ENCODE measurements at places on chromosomes 3 and 15. TPM values are rescaled to one million over a fixed set of nuclear protein-coding genes. Genes with fewer than 3 reads are reported as not detected.

TMEM108 gene
- total RNA-seq = 3.7 TPM

- no peak overlapping the region for H3K27ac ChIP-seq
- no peak for DNase-seq
- H3K4me1 ChIP-seq = no peaks in the 10 kb centered on the region
- peaks cover 6% of the 10 kb centered on the region for H3K27me3 ChIP-seq
Observed at GRCh38 chr3:27935492-27935891, 213.4 kb upstream of the EOMES start.

PLA2G4E gene
- not detected for total RNA-seq

- no peak overlapping the region for H3K27ac ChIP-seq
- H3K27me3 ChIP-seq = no peaks in the 10 kb centered on the region
- peaks cover 24% of the 10 kb centered on the region for H3K4me1 ChIP-seq
Observed at GRCh38 chr3:56980798-56981390, 79.6 kb upstream of the SPATA12 start.

DNA sequence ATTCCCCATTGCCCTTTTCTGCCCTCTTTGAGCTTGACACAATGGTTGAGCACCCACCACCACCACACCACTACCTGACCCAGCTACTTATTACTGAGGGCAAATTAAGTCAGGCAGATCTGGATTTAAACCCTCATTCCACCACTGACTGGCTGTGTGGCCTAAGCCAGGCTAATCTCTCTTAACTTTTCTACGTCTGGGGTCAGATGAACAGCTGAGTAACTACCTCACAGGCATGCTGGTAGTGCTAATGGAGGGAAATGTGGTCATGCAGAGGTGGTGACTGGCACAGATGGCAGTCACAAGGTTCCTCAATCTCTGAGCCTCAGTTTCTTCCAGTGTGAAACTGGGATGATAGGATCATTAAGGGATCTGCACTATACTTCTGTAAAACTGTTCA is 4.3 kb upstream of the MRPS25 start:
- no peak overlapping the region for H3K27ac ChIP-seq
- peaks cover 4% of the 10 kb centered on the region for H3K4me1 ChIP-seq
- H3K27me3 ChIP-seq = no peaks in the 10 kb centered on the region

SLC12A1 gene
- total RNA-seq = not detected

COL6A6 gene
- not detected for total RNA-seq

DNA sequence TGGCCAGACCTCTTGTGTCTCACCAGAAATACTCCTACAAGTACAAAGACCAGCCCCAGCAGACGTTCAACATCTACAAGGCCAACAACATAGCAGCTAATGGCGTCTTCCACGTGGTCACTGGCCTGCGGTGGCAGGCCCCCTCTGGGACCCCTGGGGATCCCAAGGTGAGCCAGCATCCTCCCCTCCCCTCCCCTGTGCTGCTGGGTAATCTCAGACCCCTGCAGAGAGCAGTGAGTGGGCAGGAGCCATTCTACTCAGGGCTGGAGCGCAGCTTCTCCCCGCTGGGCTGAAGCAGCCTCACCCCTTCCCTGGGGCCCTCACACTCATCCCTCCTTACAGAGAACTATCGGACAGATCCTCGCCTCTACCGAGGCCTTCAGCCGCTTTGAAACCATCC is 9.8 kb downstream of the STAB1 start:
- H3K4me1 ChIP-seq = peaks cover 6% of the 10 kb centered on the region
- no peak overlapping the region for H3K4me3 ChIP-seq
- H3K36me3 ChIP-seq = no peaks in the 10 kb centered on the region

DNA sequence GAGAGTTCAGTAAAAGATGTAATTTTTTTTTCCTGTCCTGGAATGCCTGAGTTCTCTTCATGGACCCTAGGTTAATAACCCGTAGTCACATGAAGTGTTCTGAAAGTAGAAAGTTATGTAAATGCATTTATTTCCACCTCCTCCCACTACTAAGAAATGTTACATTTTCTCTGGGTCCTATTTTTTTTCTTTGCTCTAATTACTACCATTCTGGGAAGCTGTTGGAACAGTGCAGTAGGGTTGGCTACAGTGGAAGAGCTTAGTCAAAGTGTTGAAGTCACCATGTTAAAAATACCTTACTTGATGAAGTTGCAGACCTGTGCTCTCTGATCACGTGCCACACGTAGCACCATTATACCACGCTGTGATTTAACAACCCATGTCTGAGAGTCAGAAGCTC is 153.8 kb upstream of the TSC22D2 start:
- no peaks in the 10 kb centered on the region for H3K27me3 ChIP-seq
- no peak overlapping the region for H3K4me3 ChIP-seq
- H3K36me3 ChIP-seq = no peaks in the 10 kb centered on the region
- peak overlapping the region; percentile 59 for H3K27ac ChIP-seq
- peaks cover 69% of the 10 kb centered on the region for H3K4me1 ChIP-seq

TMEM89 gene
- total RNA-seq = not detected

DNA sequence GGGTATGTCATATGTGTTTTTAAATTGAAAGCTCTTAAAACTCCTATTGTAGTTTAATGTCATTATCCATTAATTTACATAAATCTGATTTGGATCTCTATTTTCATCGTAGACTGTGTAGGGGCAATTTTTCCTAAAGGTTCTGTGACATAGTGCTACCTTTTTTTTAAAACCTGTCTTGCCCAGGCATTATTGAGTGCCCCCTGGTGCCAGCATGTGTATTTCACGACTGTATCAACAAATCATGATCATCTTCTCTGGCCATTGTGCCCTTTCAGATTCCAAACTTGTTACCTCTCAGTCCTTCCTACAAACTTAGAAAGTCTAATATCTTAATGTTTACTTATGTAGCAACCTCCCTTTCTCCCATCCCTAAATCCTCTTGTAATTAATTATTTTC is 97.2 kb upstream of the FLNB start:
- H3K27ac ChIP-seq = no peak overlapping the region
- peaks cover 21% of the 10 kb centered on the region for H3K36me3 ChIP-seq
- H3K4me1 ChIP-seq = peaks cover 23% of the 10 kb centered on the region
- H3K4me3 ChIP-seq = no peak overlapping the region
- H3K27me3 ChIP-seq = no peaks in the 10 kb centered on the region
- DNase-seq = no peak

CCDC9B gene
- 21.6 TPM for total RNA-seq

GRCh38 chr3:196641333-196642054 is 2.0 kb downstream of the NRROS start:
- H3K36me3 ChIP-seq = no peaks in the 10 kb centered on the region
- peaks cover 3% of the 10 kb centered on the region for H3K4me1 ChIP-seq
- H3K27ac ChIP-seq = no peak overlapping the region
- peaks cover 20% of the 10 kb centered on the region for H3K27me3 ChIP-seq
- no peak overlapping the region for H3K4me3 ChIP-seq
- no peak for DNase-seq

DNA sequence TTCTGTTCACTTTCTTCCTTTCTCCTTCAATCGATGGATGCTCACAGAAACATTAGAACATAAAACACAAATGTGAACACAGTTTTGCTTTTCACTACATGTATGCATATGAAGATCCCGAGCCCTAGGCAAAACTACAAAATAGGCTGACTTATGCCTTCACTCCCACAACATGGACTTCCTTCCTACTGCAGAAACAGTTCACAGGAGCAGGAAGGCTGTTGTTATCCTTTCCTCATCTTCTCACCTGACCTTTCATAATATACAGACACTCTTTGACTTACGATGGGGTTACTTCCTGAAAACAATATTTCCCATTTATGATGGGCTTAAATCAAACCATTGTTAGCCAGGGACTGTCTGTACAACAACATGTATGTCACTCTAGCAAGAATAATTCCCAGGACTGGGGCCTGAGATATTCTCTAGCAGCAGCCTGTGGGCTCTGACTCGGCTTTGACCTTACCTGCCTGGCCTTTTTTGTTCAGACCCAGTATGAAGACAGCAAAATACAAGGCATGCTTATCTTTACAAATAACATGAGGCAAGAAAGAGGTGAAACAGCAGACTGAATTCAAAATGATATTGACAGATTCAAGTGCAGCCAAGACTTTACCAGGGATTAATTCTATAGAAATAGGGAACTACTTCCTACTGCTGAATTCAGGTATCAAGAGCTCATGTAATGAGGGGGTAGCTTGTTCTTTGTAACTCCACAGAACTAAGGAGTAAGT is 51.8 kb upstream of the PLXND1 start:
- no peaks in the 10 kb centered on the region for H3K27me3 ChIP-seq
- no peak for DNase-seq
- H3K4me3 ChIP-seq = no peak overlapping the region
- peak overlapping the region; percentile 59 for H3K27ac ChIP-seq
- H3K36me3 ChIP-seq = peaks cover 8% of the 10 kb centered on the region

ELL3 gene
- 1.6 TPM for total RNA-seq

BAHD1 gene
- 22.8 TPM for total RNA-seq

NR2E3 gene
- total RNA-seq = not detected

DNA sequence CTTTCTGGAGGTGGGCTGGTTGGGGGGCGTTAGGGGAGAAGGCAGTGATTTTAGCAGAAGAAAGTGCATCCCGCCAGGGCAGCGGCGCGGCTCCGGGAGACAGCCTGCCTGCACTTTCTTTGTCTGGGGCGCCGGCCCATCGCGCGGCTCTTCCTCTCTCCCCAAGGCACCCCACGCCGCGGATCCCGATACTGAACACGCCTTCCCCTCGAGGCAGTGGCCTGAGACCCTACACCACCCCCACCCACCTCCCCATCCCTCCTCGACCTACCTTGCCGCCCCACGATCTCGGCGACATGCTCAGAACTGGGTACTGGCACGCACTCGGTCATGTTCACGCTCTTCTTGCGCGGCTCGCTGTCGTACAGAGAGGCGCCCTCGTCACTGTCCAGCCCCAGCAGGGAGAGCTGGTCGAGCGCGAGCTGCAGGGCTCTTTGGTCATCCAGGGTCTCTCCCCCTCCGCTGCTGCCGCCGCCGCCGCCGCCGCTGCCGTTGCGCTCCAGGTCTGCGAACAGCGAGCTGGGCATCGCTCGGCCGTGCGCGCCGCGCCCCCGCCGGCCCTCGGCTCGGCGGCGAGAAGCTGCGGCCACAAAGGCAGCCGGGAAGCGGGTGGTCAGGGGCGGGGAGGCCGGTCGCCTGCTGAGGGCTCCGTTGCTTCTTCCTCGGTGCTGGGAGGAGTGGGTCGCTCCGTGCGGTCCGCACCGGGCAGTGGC is 483 bp downstream of the MEX3B start:
- H3K4me1 ChIP-seq = peaks cover 36% of the 10 kb centered on the region
- peak overlapping the region; percentile 96 for H3K4me3 ChIP-seq
- no peaks in the 10 kb centered on the region for H3K27me3 ChIP-seq
- peak; percentile 88 for DNase-seq
- H3K27ac ChIP-seq = peak overlapping the region; percentile 93

- H3K27ac ChIP-seq = no peak overlapping the region
- no peaks in the 10 kb centered on the region for H3K36me3 ChIP-seq
- no peak for DNase-seq
- H3K4me1 ChIP-seq = no peaks in the 10 kb centered on the region
- H3K27me3 ChIP-seq = no peaks in the 10 kb centered on the region
Observed at GRCh38 chr3:166634091-166634746, 745.9 kb downstream of the ZBBX start.

DNA sequence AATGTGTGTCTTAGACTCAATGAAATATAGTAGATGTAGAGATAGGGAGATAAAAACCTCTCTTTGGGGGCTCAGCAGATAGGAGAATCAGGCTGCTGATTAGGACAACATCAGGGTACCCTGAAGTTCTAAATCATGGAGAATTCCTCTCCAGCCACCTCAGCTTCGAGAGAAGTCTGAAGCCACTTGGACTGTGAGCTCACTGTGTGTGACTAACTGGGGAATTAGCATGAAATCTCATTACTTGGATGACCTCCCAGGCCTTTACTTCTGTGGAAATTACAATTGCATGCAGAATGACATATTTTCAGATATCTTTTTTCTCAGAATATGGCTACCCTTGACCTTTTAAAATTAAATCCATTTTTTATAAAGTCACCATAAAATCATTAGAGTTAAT is 128.0 kb upstream of the MRPL3 start:
- no peaks in the 10 kb centered on the region for H3K27me3 ChIP-seq
- H3K4me1 ChIP-seq = no peaks in the 10 kb centered on the region
- H3K36me3 ChIP-seq = no peaks in the 10 kb centered on the region
- H3K27ac ChIP-seq = no peak overlapping the region
- no peak for DNase-seq

GPR176 gene
- 22.0 TPM for total RNA-seq

DNA sequence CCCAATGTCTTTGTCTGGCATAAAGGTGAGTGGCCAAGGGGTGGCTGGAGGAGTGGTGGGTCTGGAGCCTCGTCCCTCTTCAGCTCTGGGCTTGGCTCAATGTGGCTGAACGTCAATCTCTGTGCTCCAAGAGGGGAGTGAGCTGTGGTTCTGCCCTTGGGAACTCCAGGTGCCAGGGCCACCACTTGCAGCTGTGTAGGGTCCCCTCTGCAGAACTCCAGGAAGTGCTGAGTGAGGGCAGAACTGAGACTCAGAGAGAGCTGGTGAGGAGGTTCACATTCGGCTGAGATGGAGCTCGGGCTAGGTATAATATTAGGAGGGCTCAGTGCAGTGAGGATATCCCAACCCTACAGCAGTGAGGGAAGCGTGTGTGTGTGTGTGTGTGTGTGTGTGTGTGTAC is 11.6 kb downstream of the DUOX1 start:
- no peak overlapping the region for H3K4me3 ChIP-seq
- no peak for DNase-seq
- no peaks in the 10 kb centered on the region for H3K36me3 ChIP-seq
- no peaks in the 10 kb centered on the region for H3K4me1 ChIP-seq
- H3K27ac ChIP-seq = no peak overlapping the region

DNA sequence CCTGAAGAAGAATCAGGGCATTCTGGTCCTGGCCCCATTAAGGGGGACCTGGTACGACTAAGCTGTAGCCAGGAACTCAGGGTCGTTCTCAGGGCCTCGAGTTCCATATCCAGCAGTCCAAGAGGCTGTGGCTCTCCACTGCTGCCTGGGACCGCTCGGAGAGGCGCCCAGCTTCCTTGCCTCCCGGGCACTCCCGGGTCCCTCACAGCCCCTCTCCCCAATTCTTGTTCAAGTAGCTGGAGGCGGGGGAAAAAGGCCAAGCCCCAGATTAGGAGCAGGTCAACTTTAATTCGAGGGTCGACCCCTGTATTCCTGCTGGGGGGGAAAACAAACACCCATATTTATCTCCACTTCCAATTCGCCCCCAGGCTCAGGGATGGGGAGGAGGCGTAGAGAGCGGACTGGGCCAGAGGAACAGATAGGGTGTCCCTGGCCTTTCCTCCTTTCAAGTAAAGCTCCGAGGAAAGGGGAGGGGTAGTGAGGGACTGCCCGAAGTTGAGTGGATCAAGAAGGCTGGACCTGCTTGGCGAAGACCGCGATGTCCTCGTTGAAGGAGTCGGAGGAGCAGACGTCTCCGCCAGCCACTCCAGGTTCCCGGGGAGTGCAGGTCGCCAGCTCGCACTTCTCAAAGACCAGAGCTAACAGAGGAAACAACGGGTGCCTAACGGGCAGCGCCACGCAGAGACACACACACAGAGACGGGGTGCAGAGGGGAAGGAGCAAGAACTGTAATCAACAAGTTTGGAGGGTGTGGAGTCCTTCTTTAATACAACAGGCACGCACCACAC is 4.4 kb downstream of the MEIS2 start:
- DNase-seq = no peak
- peak overlapping the region; percentile 100 for H3K27ac ChIP-seq
- H3K4me3 ChIP-seq = peak overlapping the region; percentile 99
- H3K27me3 ChIP-seq = no peaks in the 10 kb centered on the region
- H3K36me3 ChIP-seq = peaks cover 26% of the 10 kb centered on the region

Data from osteocyte (in vitro differentiated cells).